ENCODE measurements at places on chromosomes 4 and X. TPM values are rescaled to one million over a fixed set of nuclear protein-coding genes. Genes with fewer than 3 reads are reported as not detected.

Gene PLS3
- polyA plus RNA-seq = not detected

Gene SHROOM4
- polyA plus RNA-seq = not detected

Gene AFP
- not detected for polyA plus RNA-seq

Gene LAGE3
- polyA plus RNA-seq = 78.1 TPM

DNA sequence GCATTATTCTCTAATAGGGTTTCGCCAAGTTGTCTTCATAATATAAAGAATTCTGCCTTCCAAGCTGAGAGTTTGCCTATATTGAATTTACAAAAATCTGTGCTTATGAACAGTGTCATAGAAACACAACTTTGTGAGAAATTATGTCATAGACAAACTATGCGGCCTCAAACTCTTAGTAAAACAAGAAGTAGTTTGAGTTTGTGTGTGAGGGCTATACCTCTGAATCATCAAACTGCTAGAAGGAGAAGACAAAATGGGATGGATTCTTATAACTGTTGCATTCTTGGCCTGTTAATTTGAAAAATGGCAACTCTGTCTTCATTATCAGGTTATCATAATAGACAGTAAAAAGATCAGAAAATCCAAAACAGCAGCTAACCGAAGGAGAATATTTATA lies 46.1 kb upstream of the NAP1L5 start:
- DNase-seq = no peak

DNA sequence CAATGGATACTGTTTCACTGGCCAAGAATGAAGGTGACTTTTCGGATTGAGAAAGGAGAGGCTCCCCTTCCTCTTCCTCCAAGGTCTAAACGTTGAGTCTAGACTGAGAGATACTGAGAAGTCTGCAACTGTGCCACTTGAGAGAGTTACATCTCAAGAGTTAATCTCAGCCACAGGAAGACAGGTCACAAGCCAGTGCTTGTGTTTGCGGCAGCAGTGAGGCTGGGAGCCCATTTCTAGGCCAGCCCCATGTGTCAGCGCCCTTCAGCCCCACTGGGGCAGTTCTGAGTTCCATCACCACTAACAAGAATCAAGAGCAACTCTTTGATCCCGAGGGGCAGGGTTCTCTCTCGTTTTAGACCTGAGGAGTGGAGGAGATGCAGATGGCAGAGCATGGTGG lies 7.3 kb upstream of the SEC24D start:
- no peak for DNase-seq

- DNase-seq = no peak
These were observed 24.4 kb downstream of the RELL1 start for GRCh38 chr4:37661772-37662171.

DNA sequence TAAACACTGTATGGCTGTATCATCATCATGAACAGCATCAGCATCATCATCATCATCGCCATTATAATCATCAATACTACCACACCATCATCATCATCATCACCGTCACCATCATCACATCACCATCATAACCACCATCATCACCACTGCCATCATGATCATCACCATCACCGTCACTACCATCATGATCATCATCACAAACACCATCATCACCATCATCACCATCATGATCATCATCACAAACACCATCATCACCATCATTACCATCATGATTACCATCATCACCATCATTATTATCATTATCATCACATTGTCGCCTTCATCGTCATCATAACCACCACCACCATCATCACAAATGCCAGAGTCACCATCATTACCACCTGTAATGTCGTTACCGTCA lies 1196.9 kb downstream of the NLGN4X start:
- no peak for DNase-seq

- DNase-seq = no peak
These were observed 29.1 kb upstream of the PRSS12 start for GRCh38 chr4:118381902-118382301.
